ENCODE measurements at places on chromosomes 5 and 9. TPM values are rescaled to one million over a fixed set of nuclear protein-coding genes. Genes with fewer than 3 reads are reported as not detected.

Gene SLC35D2
- 2.8 TPM for total RNA-seq

Gene SPOCK1
- total RNA-seq: 40.5 TPM

Gene ZNG1F
- 26.9 TPM for total RNA-seq

Gene SPATA9
- 0.82 TPM for total RNA-seq

Gene PTGDS
- 67.5 TPM for total RNA-seq

Gene TAS2R1
- total RNA-seq: 0.45 TPM

Measured in cerebellum (tissue), 4 donors.